Astrocyte (in vitro differentiated cells and primary cell): ENCODE measurements at places on chromosomes 16 and 17. TPM values are rescaled to one million over a fixed set of nuclear protein-coding genes. Genes with fewer than 3 reads are reported as not detected.

Gene WSCD1
- total RNA-seq: 3.9 and 5.1 TPM in 2 replicates

Gene HS3ST2
- total RNA-seq: 0.53 and 1.0 TPM in 2 replicates

DNA sequence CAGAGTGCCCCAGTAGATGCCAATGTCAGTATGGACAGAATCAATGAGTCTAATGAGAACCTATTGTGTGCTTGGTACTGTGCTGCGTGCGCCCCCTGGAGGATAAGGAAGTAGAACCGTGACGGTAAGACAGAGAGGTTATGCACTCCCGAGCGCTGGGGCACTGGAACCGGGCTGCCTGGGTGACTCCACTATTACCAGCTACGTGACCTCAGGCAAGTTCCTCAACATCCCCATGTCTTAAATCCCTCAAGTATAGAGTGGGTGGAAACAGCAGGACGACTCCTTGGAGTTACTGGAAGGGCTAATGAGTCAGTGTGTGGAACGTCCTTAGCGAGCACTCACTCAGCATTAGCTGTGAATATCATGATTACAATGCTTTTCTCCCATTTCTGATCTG is 16.2 kb downstream of the CHST4 start:
- no peaks in the 10 kb centered on the region for H3K4me1 ChIP-seq
- no peak overlapping the region for H3K4me3 ChIP-seq
- H3K36me3 ChIP-seq: no peaks in the 10 kb centered on the region
- DNase-seq: no peak

- H3K27ac ChIP-seq: no peak overlapping the region
- H3K27me3 ChIP-seq: no peaks in the 10 kb centered on the region
- no peak overlapping the region for H3K4me3 ChIP-seq
Observed at GRCh38 chr17:56083475-56083874, 69.8 kb upstream of the ANKFN1 start.

DNA sequence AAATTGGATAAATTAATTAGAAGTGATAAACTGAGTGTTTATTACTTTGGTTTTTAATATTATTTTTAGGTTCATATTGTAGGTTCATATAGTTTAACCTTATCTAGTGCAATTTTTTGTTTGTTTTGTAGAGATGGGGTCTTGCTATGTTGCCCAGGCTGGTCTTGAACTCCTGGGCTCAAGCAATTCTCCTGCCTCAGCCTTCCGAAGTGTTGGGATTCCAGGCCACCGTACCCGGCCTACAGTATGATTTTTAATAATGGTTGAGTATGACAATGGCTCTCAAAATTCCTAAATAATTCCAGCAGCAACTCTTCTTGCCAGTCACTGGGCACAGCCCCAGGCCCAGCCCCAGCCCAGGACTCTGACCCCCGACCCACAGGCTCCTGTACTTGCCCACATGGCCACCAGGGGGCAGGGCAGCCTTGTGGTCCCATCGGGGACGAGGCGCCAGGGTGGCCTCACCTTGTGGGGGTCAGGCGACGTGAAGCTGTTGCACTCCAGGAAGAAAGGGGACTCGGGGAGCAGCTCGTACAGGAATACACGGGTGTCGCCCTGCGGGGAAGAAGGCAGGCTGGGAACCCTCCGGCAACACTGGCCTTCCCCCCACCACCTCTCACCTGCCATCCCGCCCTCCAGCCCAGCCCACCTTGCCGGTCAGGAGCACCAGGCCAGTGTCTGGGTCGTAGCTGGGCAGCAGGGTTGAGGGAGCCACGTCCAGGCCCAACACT is 7.9 kb upstream of the PAM16 start:
- no peaks in the 10 kb centered on the region for H3K36me3 ChIP-seq
- no peaks in the 10 kb centered on the region for H3K4me1 ChIP-seq
- H3K27me3 ChIP-seq: no peaks in the 10 kb centered on the region
- H3K27ac ChIP-seq: no peak overlapping the region

- no peaks in the 10 kb centered on the region for H3K27me3 ChIP-seq
- no peak overlapping the region for H3K4me3 ChIP-seq
- H3K4me1 ChIP-seq: peaks cover 4% of the 10 kb centered on the region
- no peak for DNase-seq
Observed at GRCh38 chr17:82117139-82118090, 19.4 kb upstream of the FASN start.

DNA sequence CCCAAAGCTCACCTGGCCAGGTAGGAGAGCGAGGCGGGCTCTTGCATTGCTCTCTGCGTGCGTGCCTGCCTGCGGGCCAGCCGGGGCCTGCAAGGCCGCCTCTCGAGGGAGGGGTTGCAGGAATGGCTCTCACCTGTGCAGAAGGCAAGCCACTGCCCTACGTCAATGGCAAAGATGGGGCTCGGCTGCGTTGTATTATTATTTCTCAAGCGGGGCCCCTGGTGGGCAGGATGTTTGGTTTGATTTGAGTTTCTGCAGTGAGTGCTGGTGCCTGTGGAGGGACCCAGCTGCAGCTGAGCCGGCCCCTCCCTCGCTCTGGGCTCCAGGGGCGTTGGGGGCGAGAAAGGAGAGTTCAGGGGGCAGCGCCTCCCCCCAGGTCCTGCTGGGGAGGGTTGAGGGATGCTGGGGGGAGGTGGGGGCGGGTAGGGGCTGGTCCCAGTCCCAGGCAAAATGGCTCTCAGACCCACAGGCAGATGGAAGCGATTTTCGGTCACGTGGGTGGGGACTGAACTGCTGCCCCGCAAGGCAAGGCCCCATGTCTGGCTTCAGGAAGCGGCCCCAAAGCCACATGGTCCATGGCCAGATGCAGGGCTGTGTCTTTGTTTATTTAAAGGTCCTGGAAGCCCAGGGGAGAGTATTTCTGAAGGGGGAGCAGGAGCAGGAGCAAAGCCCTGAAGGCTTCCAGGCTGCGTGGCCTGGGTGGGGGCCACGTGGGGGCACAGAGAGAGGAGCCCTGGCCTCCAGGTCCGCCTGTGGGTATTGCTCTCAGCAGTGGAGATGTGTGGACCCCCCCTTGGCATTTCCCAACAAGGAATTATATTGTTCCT is 338.8 kb downstream of the SEC14L1 start:
- peaks cover 51% of the 10 kb centered on the region for H3K4me1 ChIP-seq
- no peak for DNase-seq
- H3K36me3 ChIP-seq: no peaks in the 10 kb centered on the region
- no peaks in the 10 kb centered on the region for H3K27me3 ChIP-seq
- no peak overlapping the region for H3K4me3 ChIP-seq
- no peak overlapping the region for H3K27ac ChIP-seq
